ENCODE measurements at places on chromosomes 5 and 9.
A peak's percentile ranks its signal among the peaks of the same experiment; 100 is the strongest.

DNA sequence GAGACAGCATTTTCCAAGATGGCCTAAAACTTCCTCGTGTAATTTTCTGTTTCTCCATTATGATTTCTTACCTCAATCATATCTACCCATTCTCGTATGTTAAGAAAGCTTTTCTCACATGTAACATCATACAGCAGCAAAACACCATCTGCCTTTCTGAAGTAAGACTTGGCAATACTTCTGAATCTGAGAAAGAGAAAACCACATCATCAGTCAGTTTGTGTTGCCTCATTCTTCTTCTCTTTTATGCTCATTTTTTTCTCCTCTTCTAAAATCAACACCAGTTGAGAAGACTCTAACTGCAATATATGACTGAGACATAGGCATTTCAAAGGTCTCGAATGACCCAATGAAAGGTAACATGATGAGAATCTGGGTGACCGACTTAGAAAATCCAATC is 66.0 kb downstream of the RASEF start:
- DNase-seq: no peak

- no peak for DNase-seq
Observed at GRCh38 chr9:87547671-87548081, 50.0 kb downstream of the DAPK1 start.

GRCh38 chr5:95941756-95942155 is 19.9 kb downstream of the ELL2 start:
- DNase-seq: no peak

- DNase-seq: peak; percentile 87
Observed at GRCh38 chr5:15008476-15008875, 136.9 kb upstream of the ANKH start.

GRCh38 chr5:14438195-14438606 is 143.4 kb upstream of the OTULINL start:
- no peak for DNase-seq
